Cerebellar cortex (tissue), 1 donor: ENCODE measurements at places on chromosomes 2 and 18.

DNA sequence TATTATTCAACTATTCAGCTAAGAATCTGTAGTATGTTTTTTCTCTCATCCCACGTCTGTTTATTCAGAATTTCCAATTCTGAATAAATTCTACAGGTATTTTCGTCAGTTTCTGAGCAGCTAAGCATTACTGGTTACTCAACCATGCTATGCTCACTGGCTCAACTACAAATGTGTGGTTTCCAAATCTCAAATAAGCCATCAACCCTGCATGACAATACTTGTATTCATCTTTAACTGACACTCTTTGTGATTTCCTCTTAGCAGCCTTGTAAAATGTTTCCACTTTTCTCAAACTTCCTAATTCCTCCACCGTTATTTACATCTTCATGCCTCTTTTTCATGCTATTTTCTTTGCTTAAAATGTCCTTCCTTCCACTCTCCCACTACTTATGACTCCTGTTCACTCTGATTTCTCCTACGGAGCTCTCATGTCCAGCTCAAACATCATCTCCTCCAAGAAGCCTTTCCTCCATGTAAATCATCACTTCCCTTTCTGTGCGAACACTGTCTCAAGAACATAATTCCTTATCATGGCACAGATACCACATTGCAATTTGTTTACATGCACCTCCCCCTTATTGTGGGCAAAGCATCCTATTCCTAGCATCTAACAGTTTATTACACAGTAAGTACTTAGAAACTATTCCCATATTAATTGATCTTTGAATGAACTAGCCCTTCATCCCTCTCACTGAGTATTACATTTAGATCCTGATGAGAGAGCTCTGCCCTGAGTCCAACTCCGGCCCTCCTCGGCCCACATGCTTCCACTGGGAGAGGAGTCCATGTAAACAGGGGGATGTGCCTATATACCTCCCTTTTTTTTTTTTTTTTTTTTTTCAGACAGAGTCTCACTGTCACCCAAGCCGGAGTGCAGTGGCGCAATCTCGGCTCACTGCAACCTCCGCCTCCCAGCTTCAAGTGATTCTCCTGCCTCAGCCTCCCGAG is 10.5 kb downstream of the CCDC88A start:
- no peak for DNase-seq

- no peak for DNase-seq
Measured at GRCh38 chr2:156472686-156473085, 36.5 kb downstream of the GPD2 start.

DNA sequence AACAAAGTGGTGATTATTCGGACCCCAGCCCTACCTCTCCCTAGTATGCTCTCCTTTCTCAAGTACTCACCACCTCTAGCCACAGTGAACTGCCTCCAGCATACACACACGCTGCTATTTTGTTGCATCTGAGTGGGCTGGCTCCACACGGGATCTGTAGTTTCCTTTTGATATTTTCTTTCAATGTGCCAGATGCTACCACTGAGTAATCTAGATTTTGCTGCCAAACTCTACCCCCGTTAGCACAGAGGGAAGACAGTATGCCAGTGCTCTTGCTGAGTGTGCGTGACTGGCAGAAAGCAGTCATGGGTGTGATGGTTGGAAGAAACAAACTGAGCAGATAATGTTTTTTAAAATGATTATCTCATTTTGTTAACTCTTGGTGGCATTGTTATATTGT is 11.6 kb downstream of the CFLAR start:
- DNase-seq, result peak; percentile 93

DNA sequence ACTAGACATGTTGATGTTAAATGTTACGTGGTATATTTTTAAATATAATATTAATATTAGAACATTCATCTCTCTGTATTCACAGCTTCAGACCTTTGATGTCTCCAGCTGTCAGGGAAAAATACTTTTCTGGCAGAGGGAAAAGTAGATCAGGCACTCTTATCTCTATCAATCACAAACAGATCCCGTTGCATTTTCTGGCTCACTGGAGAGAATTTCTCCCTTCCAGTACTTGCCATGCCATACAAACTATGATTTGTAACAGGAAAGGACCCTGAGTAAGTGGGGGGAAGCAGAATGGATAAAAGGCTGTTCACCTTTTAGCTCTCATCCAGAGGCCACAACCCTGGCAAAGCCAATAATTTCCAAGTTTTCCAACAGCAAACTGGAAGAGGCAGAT is 158.0 kb downstream of the TCF4 start:
- no peak for DNase-seq

- DNase-seq, result no peak
Measured at GRCh38 chr2:69718338-69718965, 23.5 kb upstream of the ANXA4 start.

DNA sequence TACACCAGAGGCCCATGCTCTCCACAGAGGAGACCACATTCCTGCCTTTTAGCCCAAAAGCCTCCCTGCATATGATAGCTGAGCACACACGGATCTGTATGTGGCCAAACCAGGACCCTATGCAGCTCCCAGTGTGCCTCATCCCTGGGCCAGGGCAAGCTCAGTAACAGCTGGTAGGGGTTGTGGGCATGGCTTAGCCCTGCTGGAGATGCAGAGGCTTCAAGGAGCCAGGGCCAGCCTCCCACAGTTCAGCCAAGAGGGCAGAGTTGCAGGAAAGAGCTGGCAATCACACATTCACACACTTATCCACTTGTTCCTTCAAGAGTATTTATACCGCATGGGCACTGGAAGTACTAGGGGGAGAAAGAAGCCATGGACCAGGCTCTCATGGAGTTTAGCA is 1.6 kb upstream of the LIMS2 start:
- DNase-seq, result no peak

GRCh38 chr2:201235860-201236811 is 24.2 kb upstream of the CASP8 start:
- peak; percentile 71 for DNase-seq

DNA sequence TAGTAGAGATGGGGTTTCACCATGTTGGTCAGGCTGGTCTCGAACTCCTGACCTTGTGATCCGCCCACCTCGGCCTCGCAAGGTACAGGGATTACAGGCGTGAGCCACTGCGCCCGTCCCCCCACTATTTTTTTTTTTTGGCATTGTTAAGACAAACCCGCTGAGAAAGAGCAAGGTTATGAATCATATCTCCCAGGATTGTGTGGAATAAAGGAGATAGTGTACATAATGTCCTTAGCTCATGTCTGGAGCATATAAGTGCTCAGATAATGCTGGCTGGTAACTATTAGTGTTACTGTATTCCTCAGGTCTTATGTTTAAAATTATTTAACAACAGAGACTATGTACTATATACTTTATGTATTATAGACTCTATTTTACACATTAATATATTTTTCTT is 36.0 kb downstream of the TTC27 start:
- no peak for DNase-seq

DNA sequence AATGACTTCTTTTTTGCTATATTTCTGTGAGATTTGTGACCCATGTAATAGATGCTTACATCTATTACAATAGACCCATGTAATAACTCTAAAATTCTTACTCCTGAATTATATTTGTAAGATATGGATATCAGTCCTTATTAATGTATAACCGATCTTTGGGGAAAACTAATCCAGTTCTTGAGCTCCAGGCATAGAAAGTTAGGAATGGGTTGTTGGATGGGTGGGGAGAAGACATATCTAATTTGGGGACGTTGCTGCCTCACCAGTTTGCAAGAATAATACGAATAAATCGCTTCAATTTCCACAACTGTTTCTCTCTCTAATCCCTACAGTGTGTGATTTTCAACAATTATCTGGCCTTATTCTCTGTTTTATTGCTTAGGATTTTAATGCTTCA is 13.5 kb downstream of the CAVIN2 start:
- DNase-seq, result no peak

DNA sequence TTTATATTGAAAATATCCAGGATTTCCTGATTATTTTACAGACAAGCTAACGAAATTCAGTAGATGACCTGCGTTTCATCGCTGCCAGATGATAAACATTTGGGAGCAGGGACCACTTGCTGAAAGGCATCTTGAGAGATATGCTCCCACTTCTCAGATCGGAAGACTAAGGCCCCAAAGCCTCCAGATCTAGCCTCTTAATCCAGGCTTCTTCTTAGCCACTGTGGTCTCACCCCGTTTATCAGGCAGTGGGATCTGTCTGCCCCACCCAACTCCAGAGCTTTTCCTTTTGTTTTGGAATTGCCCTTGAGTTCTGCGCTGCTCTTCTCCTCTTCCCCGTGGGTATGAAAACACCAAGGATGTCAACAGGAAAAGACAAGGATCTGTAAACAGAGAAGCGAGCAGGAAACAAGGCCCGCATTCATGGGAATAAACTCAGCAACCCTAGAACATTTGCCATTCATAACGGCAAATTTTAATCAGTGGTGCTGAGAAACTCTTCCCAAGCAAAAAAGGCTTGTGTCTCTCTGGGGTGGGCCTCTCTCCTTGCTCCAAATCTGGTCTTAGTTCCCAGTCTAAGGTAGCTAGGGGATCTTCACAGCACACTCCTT is 21.4 kb downstream of the MYL12B start:
- no peak for DNase-seq

GRCh38 chr18:60411715-60412114 is 39.1 kb upstream of the MC4R start:
- no peak for DNase-seq

DNA sequence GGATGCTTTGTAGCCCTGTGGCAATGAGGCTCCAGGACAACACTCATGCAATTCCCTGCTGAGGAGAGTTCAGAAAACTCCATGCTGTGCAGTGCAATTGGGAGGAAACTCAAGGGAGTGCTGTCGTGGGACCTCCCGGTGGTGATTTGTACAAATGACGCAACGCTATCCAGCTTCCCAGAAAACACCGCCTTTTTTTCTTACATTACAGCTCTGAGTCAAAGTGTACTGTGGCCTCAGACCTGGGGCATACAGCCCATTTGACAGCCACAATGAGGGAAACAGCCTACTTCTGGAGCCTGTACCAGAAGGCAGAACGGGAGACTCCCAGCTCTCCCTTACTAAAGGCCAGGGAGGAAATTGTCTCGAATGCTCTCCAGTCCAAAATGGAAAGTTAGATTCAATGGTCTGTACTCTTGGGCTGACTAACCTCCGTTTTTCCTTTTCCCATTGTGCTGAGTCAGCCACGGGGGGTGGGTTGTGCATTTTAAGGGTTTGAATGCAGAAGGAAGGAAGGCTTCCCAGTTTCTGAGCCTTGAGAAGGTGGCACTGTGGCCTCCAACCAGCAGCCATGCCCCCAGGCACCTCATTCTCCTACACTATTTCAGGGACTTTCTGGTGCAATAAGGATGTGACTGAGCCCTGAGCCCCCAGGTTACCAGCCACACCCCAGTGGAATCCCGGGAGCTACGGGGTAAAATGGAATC is 16.4 kb upstream of the CYP1B1 start:
- no peak for DNase-seq

DNA sequence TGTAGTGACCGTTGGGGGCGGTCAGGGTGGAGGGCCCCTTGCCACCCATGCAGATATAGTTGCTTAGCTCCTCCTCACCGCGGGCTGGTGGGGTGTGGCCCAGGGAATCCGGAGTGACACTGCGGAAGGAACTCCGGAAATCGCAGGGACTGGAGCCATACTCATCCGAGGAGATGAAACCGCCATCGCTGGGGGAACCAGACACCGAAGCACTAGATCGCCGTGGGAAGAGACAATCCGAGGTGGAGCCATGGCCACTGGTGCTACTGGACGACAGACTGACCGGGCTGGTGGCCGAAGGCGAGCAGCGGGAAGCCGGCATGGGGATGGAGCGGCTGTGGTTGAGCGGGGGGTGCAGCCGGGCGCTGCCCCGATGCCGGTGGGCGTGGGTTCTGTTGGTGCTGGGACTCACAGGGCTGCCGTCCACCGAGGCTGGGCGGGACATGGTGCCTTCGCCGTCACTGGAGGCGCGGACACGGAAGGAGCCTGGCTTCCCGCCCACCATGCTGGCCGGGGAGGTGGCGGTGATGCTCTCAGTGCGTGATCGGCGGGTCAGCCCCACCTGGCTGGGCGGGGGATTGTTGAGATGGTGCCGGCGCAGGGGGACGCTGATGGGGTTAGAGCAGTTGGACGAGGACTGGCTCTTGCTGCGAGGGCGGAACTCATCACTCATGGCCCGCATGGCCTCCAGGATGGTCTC is 2.2 kb downstream of the IRS1 start:
- DNase-seq, result no peak

GRCh38 chr2:127400533-127400896 is 12.7 kb upstream of the MAP3K2 start:
- DNase-seq, result no peak

- DNase-seq, result no peak
Measured at GRCh38 chr18:56884511-56884910, 233.4 kb downstream of the WDR7 start.

DNA sequence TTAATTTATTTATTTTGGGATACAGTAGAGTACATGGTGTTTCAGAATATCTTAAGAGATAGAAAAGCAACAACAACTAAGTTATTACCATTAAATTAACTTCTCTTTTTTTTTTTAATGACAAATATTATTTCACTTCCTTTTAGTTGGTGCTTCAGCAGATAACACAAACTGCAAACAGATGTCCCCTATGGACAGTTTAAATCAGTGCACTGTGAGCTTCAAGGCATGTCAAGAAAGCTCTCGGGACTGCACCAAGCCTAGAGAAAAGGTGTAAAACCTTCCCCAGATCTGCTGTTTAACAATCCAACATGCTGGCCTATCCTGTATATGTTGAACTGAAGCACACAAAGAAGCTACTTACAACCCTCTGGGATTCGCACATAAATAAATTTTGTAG is 122.7 kb downstream of the TCF4 start:
- no peak for DNase-seq

- DNase-seq, result no peak
Measured at GRCh38 chr2:223868005-223868404, 30.6 kb upstream of the AP1S3 start.

- DNase-seq, result no peak
Measured at GRCh38 chr2:70388128-70388527, 86.3 kb upstream of the FAM136A start.

- no peak for DNase-seq
Measured at GRCh38 chr2:32783469-32783868, 155.6 kb downstream of the TTC27 start.

DNA sequence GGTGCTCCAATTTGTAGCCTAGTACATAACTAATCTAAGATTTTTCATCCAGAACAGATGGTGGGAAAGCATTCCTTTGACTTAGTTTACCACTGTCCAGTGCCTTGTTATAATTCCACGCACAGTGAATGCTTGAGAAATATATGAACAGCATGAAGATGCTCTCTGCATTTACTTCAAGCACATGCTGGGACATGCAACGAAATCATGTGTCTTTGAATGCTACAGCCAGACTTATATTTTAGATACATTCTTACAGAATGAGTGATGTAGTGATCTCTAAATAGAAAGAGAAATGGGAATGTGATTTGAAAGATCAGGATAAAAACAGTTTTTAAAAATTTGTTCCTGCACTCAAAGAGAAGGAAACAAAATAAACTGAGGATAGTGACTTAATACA is 398.3 kb downstream of the FBXO15 start:
- DNase-seq, result no peak
